ENCODE measurements at places on chromosomes 5 and 9. TPM values are rescaled to one million over a fixed set of nuclear protein-coding genes. Genes with fewer than 3 reads are reported as not detected.

- no peaks in the 10 kb centered on the region for H3K36me3 ChIP-seq
- H3K27ac ChIP-seq, result no peak overlapping the region
Observed at GRCh38 chr5:113487416-113487780, 855 bp downstream of the MCC start.

GRCh38 chr5:179778591-179778990 lies 15.2 kb upstream of the LTC4S start:
- H3K27me3 ChIP-seq, result no peaks in the 10 kb centered on the region
- no peak overlapping the region for H3K4me3 ChIP-seq
- peaks cover 16% of the 10 kb centered on the region for H3K36me3 ChIP-seq

- no peak overlapping the region for H3K27ac ChIP-seq
- H3K4me3 ChIP-seq, result no peak overlapping the region
- no peaks in the 10 kb centered on the region for H3K27me3 ChIP-seq
- no peaks in the 10 kb centered on the region for H3K36me3 ChIP-seq
Observed at GRCh38 chr9:84438391-84438790, 97.8 kb upstream of the SLC28A3 start.

DNA sequence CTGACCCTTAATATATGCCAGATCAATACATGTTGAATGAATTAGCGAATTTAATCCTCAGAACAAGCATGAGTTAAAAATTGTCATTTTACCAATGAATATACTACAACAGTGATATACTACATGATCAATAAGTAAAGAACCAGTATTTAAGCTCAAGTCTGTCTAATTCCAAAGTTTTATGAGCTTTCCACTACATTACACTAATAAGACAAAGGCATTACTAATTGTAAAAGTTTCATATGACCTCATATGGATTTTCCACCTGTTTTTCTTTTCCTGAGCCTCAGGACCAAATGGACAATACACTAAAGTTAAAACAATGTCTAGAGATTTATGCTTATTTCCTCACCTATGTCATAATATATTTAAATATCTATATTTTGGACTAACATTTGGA lies 80.8 kb downstream of the OXCT1 start:
- no peak for DNase-seq
- no peaks in the 10 kb centered on the region for H3K36me3 ChIP-seq
- no peak overlapping the region for H3K27ac ChIP-seq
- no peaks in the 10 kb centered on the region for H3K27me3 ChIP-seq
- H3K4me3 ChIP-seq, result no peak overlapping the region

DNA sequence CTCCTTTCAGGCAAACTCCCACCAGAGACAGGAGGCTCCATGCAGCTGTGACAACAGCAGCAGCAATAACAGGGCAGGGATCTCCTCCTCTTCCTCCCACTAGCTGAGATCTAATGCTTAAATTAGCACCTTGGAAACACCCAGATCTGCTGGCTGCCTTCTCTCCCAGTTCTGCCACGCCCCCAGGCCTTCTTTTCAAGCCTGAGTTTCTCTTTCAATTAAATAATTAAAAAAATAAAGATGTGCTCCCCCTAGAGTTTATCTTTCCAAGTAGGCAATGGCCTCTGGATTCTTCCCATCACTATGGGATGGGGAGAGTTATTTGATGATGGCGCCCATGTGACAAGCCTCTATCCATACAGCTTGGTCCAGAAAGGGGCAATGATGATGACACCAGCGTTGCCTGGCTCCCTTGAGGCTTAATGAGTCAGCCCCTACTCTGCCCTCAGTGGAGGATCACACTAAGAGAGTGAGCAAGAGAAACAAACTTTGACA lies 3.8 kb downstream of the FAM219A start:
- no peaks in the 10 kb centered on the region for H3K36me3 ChIP-seq
- no peak overlapping the region for H3K4me3 ChIP-seq
- DNase-seq, result no peak
- H3K27me3 ChIP-seq, result no peaks in the 10 kb centered on the region

GRCh38 chr5:52864884-52865283 lies 77.2 kb downstream of the ITGA1 start:
- H3K27me3 ChIP-seq, result no peaks in the 10 kb centered on the region
- peaks cover 7% of the 10 kb centered on the region for H3K4me1 ChIP-seq
- no peak for DNase-seq
- H3K36me3 ChIP-seq, result no peaks in the 10 kb centered on the region
- H3K27ac ChIP-seq, result no peak overlapping the region
- no peak overlapping the region for H3K4me3 ChIP-seq

DNA sequence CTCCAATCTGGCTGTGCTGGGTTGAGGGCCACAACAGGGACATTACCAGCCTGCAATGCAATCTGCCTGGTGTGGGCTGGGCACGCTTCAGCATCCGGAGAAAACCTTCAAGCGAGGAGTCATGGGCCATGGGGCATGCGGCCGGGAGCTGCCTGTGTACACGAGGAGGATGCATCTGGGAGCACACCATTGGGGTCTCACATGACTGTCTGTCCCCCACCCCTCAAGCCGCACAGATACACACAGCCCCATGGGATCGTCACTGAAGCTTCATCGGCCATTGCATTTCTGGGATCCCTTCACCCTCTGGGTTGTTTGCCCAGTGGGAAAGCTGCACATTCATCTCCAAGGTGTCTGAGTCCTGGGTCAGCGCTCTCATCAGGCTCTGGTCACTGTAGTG lies 9.9 kb downstream of the LCN1 start:
- DNase-seq, result no peak
- no peaks in the 10 kb centered on the region for H3K36me3 ChIP-seq
- no peaks in the 10 kb centered on the region for H3K27me3 ChIP-seq
- H3K27ac ChIP-seq, result no peak overlapping the region
- H3K4me3 ChIP-seq, result no peak overlapping the region
- no peaks in the 10 kb centered on the region for H3K4me1 ChIP-seq

DNA sequence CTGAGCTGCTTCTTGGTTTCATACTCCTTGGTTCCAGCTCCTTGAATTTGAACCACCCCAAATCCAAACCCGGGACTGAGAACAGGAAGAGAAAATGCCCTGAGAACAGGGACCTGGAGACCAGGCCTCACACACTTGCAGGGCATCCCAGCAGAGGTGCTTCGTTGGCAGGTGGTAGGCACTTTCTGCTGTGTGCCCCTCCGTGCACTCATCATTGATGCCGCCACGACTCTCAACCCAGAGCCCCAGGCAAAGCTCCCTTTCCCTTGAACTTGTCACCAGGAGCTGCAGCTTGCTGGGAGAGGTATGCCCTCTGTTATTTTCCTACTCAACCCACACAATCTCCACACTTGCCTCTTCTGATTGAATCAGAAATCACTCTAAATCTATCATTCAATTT lies 217.8 kb upstream of the IRX1 start:
- H3K27ac ChIP-seq, result no peak overlapping the region
- DNase-seq, result no peak
- no peaks in the 10 kb centered on the region for H3K4me1 ChIP-seq
- no peaks in the 10 kb centered on the region for H3K27me3 ChIP-seq
- H3K36me3 ChIP-seq, result no peaks in the 10 kb centered on the region

DNA sequence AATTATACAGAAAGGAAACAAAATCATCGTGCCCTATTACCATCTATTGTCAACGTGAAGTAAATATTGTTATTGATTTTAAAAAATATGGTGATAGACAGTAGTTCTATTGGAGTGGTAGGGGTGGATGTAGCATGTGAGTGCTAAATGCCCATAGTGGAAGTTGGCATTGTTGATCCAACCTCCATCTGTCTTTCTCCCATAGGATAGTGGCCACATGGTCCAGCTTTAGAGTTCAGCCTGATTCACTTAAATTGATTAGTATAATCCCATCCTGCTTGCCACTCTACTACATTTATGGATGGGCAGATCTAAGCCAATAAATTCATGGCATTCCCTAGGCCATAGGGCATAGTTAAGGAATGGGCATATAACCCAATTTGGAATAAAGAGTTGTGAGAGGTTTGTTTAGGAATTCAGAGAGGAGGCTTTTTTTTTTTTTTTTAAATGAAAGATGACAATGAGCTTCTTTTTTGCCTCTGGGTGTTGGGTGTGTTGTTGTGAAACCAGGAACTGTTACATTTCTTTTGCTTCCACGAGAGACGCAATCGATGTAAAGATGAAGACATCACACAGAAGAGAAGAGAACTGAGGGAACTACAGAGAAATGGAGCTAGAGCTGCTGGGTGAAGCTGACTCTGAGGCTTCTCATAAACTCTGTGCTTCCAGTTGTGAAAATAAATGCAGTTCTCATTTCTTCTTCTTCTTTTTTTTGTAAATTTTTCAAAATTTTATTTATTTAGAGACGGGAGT lies 12.5 kb upstream of the CHD1 start:
- no peaks in the 10 kb centered on the region for H3K27me3 ChIP-seq
- DNase-seq, result no peak
- H3K27ac ChIP-seq, result peak overlapping the region; percentile 30

GRCh38 chr9:28378231-28378630 lies 805.0 kb upstream of the C9orf72 start:
- no peaks in the 10 kb centered on the region for H3K27me3 ChIP-seq
- no peaks in the 10 kb centered on the region for H3K36me3 ChIP-seq
- H3K4me3 ChIP-seq, result no peak overlapping the region
- no peak overlapping the region for H3K27ac ChIP-seq

The SLC6A19 gene
- total RNA-seq, result 0.66 TPM

The SPATA31E1 gene
- total RNA-seq, result not detected

The FGF18 gene
- total RNA-seq, result not detected
